ENCODE measurements at places on chromosomes 2 and 18. TPM values are rescaled to one million over a fixed set of nuclear protein-coding genes. Genes with fewer than 3 reads are reported as not detected.

DNA sequence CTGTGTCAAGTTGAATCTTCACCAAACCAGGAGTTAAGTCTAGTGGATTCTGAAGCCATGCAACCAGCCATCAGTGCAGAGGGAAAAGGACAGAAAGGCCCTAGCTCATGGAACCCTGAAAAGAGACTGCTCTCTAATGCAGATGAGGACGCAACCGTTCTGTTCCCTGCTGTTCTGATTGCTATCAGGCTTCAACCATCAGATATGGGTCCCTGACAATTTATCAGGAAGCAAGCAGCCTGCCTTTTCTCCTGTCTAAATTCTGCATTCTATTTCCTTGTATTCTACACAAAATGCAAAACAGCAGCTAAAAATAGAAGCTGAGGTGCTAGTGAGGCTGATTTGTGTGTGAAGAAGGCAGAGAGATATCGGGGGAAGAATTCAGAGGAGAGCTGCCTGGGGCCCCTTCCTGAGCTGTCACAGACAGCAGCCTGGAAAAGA, 68.4 kb upstream of the RTN4 start:
- no peak for DNase-seq

DNA sequence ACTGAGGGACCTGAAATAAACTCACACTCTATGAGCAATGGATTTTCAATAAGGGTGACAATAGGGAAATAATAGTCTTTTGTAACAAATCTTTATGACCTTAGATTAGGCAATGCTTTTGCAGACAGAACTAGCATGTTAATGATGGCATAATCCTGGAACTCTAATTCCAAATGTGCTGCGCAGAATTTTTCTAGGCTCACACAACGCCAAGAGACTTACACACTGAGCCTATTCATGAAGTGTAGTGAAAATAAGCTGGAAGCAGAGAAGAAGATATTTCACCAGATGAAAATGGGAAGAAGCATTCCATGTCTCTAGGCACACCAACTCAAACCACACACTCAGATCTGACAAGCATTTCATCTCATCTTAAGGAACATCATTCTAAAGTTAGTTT, 178.5 kb downstream of the L3MBTL4 start:
- no peak for DNase-seq

DNA sequence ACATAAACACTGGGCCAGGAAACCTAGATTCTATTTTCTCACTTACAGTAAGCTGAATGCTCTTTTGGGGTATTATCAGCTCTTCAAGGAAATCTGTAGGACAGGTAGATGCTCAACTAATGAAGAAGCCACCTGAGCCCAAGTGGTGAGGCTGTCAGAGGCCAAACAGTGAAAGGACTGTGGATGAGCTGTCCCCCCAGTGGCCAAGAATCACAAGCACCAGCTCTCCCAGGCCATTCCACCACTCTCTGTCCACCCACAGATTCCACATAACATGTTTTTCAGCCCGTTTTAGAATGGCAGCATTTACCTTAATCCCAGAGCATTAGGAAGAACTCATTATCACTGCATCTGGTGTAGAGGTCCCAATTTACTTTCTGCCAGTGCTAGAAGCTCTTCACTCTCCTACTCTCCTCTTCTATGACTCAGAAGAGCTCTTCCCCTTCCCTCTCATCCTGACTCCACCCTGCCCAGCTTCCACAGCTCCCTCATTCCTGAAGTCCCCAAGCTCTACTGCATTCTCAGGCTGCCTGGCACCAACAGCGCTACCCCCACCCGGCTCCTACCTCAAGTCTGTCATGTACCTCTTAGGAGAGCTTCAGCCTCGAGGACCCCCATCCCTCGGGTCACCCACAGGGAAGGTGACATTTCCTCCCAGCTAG, 43.8 kb upstream of the GORASP2 start:
- no peak for DNase-seq

DNA sequence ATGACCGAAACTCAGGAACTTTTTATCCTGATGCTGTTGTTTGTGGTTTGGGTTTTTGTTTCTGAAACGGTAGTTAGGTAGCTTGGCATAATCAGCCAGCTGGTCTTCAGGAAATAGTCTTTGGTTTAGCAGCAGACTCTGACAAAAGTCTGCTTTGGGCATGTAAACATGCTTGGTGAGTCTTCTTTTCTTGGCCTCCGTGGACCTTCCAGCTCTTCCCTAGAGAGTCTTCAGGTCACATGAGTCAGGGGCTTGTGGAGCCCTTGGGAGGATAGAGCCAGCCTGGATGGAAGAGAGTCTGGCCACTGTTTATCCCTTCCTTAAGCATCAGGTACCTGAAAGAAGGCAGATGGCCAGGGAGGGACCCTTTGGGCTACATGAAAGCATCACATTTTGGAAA, 154.5 kb downstream of the MGAT5 start:
- no peak for DNase-seq

DNA sequence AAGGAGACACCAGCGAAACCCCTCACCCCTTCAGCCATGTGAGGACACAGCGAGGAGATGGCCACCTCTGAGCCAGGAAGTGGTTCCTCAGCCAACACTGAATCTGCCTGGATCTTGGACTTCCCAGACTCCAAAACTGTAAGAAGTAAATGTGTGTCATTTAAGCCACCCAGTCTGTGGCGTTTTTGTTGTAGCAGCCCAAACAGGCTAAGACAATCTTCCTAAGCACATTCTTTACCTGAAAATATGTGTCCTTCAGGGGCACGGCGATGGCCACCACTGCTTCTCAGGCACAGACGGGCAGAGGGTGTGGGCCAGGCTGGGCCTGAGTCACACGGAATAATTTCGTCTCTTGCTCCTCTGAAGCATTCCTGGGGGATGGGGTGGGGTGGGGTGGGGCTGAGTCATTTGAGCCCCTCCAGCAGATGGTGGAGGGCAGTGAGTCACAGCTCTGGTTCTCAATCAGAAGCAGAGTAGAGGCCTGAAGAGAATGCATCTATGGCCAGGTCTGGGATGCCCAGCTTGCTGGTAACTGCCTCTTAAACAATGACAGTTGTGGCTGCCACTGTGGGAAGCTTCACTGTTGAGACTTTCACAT, 142.4 kb downstream of the CAPN13 start:
- DNase-seq = no peak

IL36G gene
- not detected for total RNA-seq

PLB1 gene
- total RNA-seq = 2.8 TPM

Data from Caco-2 (cell line).